ENCODE measurements at places on chromosomes 6 and 20. TPM values are rescaled to one million over a fixed set of nuclear protein-coding genes. Genes with fewer than 3 reads are reported as not detected.

Gene FUT9
- total RNA-seq = not detected

DNA sequence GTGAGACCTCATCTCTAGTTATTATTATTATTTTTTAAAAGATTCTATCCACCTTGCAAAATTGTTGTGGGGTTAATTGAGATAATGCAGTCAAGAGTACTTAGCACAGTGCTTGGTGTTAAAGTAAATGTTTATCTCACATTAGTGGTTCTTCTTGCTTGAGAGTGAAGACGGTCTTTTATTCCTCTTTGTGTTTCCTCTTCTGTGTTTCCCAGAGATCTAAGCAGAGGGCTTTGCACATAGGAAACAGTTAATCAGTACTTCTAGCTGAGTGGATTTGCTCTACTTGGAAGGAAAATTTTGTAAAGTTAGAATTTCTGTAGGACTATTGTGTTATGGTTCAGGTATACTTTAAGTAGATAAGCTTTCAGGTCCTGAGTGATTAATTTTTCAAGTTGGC lies 3.5 kb downstream of the ARMC2 start:
- DNase-seq = no peak

Gene SMPDL3A
- 3.7 TPM for total RNA-seq

DNA sequence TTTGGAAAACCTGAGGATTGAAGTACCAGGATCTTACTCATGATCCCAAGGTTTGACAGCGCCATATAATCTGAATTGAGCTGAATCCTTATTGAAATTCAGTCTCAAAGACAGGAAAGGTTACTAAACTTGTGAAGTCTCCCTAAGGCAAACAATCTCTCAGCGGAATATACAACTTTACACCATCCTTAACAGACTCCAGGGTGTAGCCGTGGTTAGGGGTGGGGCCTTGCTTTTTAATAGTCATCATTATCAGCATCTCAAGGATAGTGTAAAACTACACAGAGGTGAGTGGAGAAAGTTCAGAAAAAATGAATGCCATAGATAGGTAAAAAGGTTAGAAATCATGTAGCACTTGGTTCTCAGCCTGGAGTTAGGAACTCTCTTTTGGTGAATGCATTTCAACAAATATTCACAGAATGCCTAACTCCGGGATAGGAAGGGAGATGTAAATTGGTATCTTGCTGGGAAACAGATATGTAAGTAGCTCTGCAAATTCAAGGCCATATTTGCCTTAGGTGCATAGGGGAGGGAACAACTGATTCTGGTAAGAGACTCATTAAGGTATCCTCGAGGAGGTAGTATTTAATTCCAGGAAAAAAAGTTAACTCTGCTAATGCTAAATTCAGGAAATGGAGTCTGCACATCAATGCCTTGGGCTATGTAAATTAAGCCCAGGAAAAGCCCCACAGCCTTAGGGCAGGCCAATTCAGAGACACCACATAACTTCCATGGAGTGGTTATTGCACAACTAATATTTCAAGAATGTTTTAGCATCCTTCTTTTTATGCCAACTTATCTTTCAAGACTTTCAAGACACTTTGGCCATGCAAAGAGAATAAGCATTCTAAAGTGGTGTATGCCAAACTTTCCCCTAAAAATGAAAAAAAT lies 61.6 kb downstream of the SNAP25 start:
- DNase-seq = no peak

DNA sequence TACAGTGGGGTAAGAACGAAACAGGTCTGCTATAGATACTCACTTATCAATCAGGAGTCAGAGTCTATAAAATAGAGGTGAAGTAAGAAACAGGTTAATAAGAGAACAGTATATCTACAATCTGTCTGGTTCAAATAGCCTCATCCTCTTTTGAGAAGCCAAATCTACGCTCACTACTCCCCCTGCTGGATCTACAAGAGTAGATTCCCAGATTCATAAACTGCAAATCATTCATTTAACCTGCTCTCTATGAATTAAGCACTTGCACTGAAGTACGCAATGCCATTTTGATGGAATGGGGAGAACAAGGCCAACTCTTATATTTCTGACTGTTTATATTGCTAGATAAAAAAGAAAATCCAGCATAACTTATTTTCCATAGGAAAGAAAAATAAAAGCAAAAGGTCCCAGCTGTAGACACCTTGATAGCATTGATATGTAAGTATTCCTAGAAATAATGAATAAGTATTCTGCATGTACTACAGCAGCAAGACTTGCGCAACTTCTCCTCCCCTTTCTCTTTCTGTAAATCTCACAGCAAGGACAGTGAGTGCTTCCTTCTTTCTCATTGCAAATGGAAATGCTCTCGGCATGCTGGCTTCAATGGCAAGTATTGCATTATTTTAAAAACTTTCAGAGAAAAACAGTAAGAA lies 92.3 kb downstream of the RFX6 start:
- no peak for DNase-seq

Gene GMEB2
- total RNA-seq = 5.5 TPM

GRCh38 chr6:79868098-79868722 lies 79.1 kb downstream of the ELOVL4 start:
- DNase-seq = no peak

GRCh38 chr20:58883241-58883691 lies 30.8 kb downstream of the GNAS start:
- DNase-seq = no peak

- no peak for DNase-seq
Measured at GRCh38 chr6:159462431-159462830, 230.6 kb downstream of the SOD2 start.

GRCh38 chr20:25258828-25259227 lies 10.9 kb downstream of the PYGB start:
- DNase-seq = no peak

- no peak for DNase-seq
Measured at GRCh38 chr6:168867247-168868102, 386.2 kb downstream of the THBS2 start.

DNA sequence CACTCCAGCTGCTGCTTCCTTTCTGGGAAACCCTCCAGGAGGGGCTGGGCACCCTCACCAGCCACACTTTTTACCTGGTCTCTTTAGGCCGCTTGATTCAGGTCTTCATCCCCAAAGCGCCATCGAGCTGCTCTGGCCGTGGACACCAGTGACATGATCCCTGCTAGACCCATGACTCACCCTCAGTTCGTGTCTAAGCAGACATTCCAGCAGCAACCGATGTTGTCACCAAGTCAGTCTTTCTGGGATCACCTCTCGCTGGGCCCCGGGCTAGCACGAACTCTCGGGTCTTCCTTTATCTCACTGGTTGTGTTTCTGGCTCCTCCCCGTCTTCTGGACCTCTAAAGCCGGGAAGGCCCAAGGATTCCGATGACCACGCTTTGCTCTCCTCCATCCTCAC lies 43.0 kb upstream of the GPR31 start:
- DNase-seq = no peak

DNA sequence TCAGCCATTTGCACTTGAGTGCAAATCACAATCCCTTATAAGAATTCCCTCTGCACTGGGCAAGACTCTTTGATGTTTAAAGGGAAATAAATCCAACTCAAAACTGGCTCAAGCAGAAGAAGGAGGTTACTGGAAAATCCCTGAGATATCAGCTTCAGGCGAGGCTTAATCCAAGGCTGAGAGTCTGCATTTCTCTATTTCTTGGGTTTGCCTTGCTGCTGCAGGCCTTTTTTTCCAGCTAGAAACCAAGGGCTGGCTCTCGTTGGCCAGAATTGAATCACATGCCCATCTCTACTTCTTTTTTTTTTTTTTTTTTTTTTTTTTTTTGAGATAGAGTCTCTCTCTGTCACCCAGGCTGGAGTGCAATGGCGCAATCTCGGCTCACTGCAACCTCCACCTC lies 11.7 kb downstream of the HCK start:
- no peak for DNase-seq

GRCh38 chr6:105954148-105954547 lies 132.0 kb upstream of the PRDM1 start:
- DNase-seq = no peak

- DNase-seq = no peak
Measured at GRCh38 chr6:107154131-107154800, 39.0 kb upstream of the BEND3 start.

DNA sequence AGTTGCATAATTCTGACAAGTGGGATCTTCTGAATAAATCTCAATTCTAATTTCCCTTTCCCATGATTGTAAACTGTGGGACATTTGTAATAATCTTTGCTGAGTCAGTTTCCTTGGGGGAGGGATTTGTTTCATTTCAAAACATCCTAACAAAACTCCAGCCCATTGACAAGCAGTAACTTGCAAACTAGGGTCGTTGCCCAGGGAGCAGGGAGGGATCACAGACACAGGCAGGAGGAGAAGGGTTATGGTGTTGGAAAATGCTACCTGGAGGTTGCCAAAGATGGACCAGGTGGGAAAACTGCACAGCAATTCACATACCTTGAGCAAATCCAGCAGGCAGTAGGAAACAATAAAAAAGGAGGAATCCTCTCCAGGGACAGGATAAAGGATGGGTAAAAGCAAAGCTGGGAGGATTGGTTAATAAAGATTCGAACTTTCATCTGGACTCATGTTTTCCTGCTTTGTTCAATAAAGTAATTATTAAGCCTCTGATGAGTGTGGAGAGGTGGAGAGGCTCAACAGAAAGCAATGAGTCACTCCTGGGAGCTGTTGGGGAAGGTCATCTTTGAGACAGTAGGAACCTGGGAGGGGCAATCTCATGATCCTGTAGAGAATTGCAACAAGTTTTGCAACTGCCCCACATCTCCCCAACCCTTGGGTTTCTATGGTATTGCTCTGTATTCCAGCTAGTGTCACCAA lies 87.3 kb upstream of the AKIRIN2 start:
- no peak for DNase-seq

Gene BPIFB1
- total RNA-seq = not detected
